ENCODE measurements at places on chromosomes 7 and 10.

- peak; percentile 59 for DNase-seq
Observed at GRCh38 chr10:17210361-17210760, 8.9 kb upstream of the TRDMT1 start.

GRCh38 chr7:27106181-27106900, 3.9 kb upstream of the HOXA2 start:
- no peak for DNase-seq

DNA sequence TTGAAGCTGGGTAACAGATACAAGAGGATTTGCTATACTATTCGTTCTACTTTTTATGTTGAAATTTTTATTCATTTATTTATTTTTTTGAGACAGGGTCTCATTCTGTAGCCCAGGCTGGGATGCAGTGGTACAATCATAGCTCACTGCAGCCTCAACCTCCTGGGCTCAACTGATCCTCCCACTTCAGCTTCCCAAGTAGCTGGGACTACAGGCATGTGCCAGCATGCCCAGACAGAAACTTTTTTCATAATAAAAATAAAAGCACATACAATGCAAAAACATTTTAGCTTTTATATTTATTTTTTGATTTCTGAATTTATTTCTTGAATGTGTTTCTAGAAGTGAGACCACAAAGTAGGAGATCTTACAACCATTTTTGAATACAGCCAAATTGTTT, 71.2 kb downstream of the FANK1 start:
- no peak for DNase-seq

DNA sequence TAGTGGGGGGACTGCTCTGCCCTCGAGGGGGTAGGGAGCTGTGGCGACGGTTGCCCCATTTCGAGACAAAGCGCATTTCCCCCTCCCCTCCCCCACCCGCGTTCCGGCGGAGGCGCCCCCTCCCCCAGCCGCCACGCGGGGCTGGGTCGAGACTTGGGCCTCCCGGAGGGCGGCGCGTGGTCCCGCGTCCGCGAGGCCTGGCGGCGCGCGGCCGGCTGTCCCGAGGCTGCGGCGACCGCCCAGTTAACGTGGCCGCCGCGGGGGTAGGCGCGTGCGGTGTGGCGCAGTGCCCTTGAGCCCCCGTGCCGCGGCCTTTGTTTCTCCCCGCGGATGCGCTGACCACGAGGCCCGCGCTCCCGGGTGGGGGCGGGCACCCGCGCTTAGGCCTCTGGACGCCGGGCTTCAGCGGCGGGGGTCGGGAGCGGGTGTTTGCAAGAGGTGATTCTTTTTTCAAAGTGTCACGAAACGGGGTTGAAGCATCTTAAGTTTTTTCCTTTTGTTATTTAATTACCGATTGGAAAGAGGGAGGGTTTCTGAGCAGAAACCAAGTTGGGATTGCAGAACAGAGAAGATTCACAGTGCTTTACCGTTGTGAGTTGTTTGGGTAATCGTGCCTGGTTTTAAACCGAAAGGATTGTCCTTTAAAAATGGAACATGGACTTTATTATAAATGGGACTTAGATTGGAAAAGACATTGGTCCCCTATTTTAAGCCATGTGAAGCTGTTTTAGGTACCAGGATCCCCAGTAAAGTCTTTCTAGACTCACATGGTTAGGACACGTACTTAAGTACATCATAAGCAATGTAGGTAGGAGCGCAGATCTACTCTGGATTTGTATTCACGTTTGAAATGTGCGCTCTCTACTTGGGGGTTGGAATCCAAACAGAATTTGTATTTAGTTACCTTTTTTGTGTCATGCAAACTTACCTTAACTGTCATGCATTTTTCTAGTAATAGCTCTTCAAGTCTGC, 760 bp downstream of the CBX3 start:
- DNase-seq = no peak

- DNase-seq = peak; percentile 37
Observed at GRCh38 chr10:29734962-29735627, 100.3 kb upstream of the SVIL start.

DNA sequence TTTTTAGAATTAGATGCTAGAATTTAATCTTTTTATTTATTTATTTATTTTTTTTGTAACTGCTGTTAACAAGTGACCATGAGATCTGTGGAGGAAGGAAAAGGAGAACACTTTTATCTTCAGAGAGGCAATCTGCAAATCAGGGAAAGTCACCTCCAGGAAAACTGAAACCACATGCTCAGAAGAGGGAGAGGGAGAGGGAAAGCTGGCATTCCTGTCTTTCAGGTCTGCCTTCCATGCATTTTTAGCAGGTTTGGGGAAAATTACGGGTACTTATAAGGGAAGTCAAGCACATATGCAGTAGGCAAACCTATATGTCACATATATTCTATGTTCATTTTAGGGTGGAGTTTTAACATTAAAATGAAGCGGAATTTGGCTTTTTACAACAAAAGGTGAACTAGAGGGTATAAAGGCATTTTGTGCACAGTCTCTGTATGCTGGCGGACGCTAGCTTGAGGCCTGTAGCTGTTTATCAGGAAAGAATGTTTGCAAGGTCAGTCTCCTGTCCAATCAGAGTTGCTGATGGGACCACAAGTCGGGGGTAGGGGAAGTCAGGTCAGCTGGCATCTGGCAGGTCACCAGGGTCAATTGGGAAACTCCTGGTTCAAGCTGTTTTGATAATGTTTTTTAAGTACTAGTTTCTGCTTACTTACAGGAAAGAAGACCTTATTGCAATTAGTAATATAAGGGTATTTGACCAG, 333.5 kb downstream of the GPR158 start:
- no peak for DNase-seq

- no peak for DNase-seq
Observed at GRCh38 chr7:65731562-65732035, 141.3 kb upstream of the VKORC1L1 start.

- peak; percentile 95 for DNase-seq
Observed at GRCh38 chr10:119190353-119190752, 11.7 kb upstream of the PRDX3 start.

DNA sequence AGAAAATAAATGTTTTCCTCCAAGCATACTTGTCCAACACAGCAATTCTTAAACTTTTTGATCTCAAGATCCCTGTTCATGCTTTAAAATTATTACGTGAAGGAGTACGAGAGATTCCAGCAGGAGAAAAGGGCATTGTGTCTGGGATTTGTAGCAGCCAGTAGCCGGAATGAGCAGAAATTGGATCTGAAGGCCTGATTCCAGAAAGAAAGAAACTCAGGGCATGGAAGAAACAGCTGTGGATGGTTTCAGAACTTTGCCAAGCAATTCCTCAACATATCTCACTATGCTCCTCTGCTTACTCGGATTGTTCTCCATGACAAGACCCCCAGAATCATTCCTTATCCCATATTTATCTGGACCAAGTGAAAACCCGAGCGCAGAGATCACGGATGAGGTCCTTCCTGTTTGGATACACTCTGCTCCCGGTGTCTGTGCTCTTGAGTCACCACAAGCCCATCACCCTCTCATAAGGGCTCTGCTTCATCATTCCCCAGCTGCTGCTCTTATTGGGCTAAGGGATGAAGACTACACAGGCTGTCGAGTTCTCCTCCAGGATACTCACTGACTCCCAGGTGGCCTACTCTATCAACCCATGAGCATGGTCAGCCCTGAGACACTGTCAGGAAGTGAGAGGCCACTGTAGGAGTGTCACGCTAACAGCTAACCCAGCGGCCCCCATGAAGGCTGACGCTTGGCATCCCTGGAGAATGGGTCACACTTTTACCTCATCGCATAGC, 121.0 kb upstream of the LANCL2 start:
- no peak for DNase-seq

GRCh38 chr10:8416192-8416701, 361.8 kb downstream of the GATA3 start:
- DNase-seq = no peak

- no peak for DNase-seq
Observed at GRCh38 chr10:79165070-79165778, 96.5 kb downstream of the ZMIZ1 start.

GRCh38 chr10:106777841-106778240, 386.7 kb downstream of the SORCS1 start:
- DNase-seq = no peak

GRCh38 chr7:2123360-2123759, 109.4 kb downstream of the MAD1L1 start:
- no peak for DNase-seq

DNA sequence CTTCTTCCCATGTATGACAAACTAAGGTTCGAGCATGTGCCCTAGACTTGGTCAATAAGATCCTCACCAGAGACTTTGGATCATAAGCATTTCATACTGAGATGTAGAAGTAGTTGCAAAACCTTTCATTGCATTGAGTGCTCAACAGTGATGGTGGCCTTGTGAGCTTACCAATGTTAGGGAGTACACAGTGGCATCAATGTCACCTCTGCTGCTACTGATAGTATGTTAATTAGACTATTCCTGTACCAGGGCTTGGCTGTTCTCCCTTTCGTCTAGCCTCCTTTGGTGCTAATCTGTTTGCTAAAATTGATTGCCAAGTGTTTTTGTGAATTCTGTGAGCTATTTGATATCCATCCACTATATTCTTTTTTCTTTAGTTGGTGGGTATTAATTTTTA, 264.5 kb upstream of the SEMA3C start:
- DNase-seq = no peak

DNA sequence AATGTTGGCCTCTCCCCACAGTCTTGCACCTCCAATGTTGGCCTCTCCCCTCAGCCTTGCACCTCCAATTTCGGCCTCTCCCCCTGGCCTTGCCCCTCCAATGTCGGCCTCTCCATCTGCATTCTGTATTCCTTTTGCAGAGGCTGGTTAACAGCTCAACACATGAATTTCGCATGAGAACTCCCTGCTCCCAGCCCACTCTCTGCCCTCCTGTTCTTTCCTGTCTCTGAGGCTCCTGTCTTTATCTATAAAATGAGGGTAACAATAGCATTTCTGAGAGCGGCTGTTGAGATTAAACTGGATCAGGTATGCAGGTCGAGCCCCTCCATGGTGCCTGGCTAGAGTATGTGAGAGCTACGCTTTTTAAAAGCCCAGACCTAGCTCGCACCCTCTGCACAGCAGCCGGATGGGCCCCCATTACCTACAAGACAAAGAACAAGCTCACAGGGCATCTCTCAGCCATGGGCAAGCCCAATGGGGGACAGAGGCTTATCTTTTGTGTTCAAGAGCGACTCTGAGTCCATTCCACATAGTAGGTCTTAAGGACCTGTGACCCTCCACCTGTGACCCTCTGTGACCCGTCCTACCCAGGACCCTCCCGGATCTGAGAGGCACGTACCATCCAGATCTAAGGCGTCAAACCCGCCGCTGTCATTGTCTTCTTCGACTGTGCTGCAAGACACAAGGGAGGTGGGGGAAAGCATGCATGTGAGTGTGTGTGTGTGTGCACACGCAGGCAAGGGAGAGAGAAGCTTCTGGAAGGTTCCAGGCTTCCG, 82.2 kb upstream of the GNA12 start:
- DNase-seq = no peak

- peak; percentile 28 for DNase-seq
Observed at GRCh38 chr7:137110091-137110509, 233.4 kb downstream of the PTN start.

GRCh38 chr7:151506901-151507382, 12.8 kb downstream of the RHEB start:
- no peak for DNase-seq

DNA sequence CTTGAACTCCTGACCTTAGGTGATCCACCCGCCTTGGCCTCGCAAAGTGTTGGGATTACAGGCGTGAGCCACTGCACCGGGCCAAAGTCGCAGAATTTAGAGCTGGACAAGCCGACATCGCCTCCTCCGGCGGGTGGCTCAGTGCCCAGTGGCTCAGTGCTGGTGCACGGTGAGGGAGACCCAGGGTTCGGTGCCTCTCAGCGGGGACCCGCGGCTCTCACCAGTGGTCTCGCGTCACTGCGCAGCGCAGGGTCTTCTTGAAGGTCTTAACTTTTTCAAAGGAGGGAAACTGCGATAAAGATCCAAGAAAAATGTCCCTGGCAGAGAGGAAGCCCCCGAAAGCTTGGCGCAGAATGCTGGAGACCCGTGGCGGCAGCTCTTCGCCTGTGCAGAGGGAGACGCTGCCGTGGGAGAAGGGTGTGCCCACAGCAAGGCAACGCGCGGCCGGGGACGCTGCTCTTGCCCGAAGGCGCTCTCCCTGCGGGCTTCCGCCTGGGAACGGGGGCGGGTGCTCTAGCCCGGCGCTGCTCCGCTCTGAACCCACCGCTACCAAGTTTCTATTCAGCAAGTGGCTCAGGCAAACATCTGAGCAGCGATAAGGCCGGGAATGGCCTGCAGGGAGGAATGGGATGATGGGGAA, 324.3 kb downstream of the DNAJB6 start:
- no peak for DNase-seq

DNA sequence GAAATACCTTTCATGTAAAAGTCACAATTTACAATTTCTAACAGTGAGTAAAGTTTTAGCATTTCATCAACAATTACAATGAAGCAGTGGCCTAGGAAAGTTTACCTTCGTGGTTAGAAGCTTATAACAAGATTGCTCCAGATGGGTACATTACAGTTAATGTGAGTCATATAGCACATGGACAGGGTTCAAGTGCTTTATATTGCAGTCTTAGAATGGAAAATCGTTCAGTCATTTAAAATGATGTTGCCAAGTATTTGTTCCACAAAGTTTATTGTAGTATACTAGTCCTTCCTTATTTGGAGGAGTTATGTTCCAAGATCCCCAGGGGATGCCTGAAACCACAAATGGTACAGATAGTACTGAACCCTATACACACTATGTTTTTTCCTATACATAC, 174.6 kb upstream of the TARP start:
- peak; percentile 23 for DNase-seq

DNA sequence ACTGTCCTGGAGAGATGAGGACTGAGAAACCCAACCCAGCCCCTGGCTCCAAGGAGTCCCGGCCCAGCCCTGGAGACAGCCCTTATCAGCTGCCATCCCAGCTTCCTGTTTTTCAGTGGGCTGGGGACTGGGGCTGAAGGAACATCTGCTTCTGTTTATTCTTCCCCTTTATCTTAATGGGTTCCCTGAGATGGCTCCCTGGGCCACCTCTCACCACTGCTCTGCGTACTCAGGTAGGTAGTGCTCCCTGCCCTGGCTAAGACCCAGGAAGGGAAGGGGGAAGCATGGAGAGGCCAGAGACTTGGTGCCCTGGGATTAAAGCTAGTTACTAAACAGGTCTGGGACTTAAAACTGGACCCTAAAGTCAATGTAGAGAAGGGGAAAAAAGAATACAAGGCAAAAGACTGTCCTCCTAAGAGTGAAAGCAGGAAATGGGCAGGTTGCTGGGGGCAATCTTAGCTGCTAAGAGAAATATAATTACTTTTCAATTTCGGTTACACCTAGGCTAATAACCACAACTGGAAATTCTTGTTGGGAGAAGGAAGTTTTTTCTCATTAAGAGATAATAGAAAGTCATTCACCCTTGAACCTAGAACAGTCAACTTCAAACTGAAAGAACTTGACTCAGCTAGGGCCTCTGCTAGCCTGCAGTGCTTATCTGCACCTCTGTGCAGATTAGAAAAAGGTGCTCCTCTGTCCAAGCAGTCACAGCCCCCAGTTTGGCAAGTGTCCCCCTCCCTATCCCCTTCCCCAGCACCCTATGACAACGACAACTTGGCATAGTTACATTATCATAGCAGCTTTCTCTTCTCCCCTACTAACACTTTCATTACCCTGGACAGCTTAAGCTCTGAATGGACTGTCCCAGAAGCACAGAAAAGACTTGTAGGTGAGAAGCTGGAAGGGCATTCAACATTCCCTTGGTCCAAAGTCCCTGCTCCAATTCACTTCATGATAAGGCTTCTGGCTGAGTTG, 65.6 kb upstream of the KDM7A start:
- no peak for DNase-seq

- DNase-seq = peak; percentile 3
Observed at GRCh38 chr7:125326666-125327255, 397.1 kb upstream of the POT1 start.

Measured in fibroblast of pulmonary artery (primary cell).